ENCODE measurements at places on chromosomes 12 and 14.

DNA sequence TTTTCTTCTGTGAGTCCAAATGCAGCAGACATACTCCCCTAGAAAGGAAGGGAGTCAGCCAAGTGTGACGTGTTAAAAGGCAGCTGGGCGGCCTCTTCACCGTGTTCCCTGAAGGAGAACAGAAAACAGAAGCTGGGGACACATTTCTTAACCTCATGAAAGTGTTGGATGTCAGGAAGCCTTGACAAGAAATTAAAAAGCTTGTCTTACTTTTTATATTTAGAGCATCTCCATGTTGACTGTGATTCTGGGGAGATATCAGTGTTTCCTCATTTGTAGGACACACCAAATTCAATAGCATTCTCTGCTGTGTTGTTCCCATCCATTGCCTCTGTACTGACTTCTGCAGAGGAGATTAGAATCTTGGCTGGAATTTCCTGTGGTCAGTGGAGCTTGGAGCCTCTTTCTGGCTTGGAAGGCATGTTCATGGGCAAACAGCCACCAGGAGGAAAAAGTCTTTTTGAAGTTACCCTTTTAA, 93.7 kb downstream of the RMST start:
- DNase-seq: no peak

DNA sequence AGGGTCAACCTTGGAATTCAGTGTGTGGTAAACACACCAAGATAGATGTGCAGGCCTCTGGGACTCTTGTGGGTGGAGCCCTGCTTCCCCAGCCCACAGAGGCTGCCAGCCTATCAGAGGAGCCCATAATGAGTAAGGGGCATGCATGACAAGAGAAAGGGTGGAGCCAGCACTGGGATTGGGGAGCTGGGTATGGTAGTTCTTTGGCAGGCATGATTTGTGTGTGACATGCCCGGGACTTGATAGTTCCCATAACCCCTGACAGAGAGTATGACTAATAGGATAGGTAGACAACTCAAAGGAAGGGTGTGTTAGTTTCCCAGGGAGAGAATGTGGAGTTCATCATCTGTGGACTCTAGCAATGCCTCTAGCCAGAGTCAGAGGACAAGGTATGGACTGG, 143.0 kb downstream of the EMP1 start:
- no peak for DNase-seq

GRCh38 chr12:105481392-105482300, 151.2 kb downstream of the C12orf75 start:
- no peak for DNase-seq

- DNase-seq: no peak
Measured at GRCh38 chr12:92233346-92234015, 87.8 kb upstream of the BTG1 start.

- no peak for DNase-seq
Measured at GRCh38 chr12:32583534-32583933, 95.6 kb upstream of the DNM1L start.

DNA sequence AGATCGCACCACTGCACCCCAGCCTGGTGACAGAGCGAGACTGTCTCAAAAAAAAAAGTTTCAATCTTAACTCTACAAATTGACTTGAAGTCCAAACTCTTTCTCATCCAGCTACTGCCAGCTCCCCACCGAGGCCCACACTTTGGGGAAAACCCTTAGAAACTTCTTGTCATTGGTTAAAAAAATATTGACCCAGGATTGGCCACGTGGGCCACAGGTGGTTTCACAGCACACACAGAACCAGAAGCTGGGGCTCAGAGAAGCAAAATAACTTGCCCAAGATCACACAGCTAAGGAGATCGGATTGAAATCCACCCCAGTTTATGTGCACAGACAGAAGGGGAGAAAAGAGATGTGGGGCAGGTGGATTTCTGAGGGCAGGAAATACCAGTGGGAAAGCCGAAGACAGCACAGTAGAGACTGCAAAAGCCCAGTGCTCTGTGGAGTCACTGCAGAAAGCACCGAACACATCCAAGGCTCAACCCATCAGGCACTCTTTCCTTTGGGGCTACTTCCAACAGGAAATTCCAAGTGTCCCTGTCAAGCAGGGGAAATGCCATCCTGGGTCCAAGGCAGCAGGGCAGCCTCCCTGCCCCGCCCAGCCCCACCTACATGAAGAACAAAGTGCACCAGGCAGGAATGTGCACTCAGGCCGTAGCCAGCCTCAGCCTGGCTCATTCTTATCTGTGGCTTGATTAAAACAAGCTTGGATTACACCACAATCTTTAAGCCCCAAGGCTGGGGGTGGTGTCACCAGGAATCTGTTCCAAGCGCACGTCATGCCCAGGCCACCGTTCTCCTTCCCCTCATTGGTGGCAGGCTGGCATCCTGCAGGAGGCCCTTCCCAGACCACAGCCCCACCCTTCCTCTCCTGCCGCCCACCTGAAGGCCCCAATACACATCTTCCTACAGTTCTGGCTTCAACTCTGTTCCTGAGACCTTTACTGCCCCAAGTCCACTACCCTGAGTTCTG, 72.5 kb downstream of the ITPK1 start:
- DNase-seq: no peak

GRCh38 chr12:20508359-20508758, 140.0 kb downstream of the PDE3A start:
- DNase-seq: no peak

DNA sequence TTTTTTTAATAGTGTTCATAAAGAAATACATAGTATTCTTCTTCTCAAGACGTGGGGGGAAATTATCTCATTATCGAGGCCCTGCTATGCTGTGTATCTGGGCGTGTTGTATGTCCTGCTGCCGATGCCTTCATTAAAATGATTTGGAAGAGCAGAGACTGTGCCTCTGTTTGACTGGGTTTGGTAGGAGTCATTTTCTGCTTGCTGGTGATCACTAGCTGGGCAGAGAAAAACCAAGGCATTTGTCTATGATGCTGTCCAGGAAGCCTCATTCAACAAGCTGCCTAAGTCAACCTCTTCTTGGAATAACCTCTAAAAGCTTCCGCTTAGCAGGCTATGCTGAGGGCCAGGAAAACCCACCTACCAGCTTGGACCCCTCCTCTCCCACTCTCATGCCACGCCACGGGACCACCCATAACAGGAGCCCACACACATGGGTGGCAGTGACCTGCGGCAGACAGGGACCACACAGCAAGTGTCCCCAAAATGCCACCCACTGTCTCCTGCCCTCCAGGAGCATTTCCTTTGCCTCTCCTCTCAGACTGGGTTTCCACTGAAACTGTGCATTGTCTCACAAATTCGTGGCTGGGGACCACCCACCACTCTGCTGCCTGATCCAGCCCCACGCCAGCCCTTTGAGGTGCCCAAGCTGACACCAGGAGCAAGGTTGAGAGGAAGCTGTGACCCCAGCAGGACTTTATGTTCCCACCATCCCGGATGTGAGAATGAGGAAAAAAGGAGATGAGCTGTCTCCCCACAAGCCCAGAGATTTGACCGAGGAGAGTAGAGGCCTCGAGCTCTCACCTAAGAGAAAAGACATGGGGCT, 36.8 kb downstream of the DAD1 start:
- no peak for DNase-seq

GRCh38 chr12:123149088-123149487, 1.8 kb downstream of the PITPNM2 start:
- no peak for DNase-seq

DNA sequence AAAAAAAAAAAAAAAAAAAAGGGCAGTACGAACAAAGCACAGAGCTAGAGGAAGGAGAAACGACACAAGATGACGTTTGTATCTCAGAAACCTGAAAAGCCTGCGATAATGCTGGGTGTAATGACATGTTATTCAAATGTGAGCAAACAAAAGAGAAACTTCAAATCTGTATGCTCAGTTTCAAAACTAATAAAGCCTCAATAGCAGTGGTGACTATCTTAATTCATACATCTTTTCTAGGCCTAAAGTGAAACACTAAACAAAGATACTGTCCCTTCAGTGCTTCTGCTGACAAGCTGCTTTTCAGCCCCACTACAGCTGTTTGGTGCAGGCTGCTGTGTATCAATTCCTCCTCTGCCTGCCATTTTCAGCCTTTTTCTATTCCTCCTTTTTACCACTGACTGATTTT, 15.8 kb downstream of the ITPR2 start:
- DNase-seq: no peak

GRCh38 chr12:123442774-123443173, 6.3 kb upstream of the RILPL2 start:
- DNase-seq: no peak

GRCh38 chr12:123690191-123690840, 19.4 kb downstream of the TCTN2 start:
- no peak for DNase-seq

DNA sequence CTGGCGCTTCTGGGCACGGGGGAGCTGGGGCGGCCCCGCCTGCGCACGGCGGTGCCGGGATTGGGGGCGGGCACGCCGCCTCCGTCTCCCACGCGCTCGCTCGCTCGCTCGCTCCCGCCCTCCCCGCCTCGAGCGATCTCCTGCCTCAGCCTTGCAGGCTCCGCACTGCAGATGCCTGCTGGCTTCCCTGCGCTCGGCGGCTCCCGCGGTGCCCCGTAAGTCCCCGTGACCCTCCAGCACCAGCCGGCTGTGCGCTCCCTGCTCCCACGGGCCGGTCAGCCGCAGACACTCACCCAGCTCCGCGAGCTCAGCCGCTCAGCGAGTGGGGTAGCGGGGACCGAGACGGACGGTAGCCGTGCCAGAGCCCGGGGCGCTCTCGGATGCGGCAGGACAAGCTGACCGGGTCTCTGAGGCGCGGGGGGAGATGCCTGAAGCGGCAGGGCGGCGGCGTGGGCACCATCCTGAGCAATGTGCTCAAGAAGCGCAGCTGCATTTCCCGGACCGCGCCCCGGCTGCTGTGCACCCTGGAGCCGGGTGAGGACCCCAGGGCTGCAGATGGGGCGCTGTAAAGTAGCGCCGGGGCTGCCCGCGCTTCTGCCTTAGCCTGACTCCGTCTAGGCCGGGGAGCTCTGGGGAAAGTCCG, at the start of gene TBC1D30:
Gene TBC1D30, plus strand, starts transcription at position 148 of the 643 bp plus-strand sequence. Its CDS starts 233 bp downstream, at position 381.
- DNase-seq: peak; percentile 4

DNA sequence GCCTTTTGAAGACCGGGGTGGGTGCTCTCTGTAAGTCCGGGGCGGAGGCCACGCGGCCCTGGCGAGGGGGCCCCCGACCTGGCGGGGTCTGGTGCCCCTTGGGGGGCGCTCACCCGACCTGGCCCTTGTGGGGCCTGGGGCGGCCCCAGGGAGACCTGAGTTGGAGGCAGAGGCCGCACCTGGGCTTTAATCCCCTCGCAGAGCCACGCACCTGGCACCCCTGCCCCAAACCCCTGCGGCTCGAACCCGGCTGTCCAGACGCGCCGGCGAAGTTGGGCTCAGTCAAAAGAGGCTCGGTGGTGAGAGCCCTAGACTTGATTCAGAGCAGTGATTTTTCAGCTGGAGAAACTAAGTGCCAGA, 267 bp downstream of the CFAP251 start:
- DNase-seq: no peak

GRCh38 chr12:91777268-91777992, 368.2 kb downstream of the BTG1 start:
- DNase-seq: no peak

DNA sequence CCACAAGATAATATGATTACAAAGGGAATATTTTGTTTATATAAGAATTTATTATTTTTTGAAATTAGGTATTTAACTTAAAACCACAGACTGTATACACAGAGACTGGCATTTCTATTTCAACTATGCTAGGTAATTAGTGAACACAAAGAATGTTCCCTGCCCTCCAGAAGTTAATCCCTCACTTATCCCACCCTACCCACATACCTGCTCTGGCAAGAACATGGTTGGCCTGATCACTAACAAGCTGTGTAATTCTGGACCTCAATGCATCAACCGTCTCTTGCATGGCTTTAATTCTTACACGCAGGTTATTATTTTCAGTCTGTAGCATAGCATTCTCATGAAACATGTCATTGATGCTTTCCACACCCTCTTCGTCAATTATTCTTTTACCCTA, 85.9 kb downstream of the KIF21A start:
- no peak for DNase-seq

DNA sequence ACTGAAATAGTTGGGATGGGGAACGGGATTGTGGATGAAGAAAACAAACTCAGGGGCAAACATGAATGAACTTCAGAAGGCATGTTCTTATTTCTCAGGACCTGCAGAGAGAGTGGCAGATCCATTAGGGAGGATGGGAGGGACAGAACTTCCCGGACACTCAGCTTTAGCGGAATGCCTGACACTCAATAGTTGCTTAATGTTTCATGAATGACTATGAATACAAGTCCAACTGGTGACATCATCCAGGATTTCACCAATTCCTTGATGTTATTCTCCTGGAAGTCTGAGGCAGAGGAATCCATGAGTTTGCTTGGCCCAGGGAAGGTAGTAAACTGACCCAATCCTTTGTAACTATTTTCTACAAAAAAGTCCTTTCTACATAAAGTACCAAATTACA, 37.8 kb upstream of the LRRC10 start:
- DNase-seq: no peak
